ENCODE measurements at places on chromosomes 1 and 21.

GRCh38 chr1:229105109-229105508 lies 165.8 kb upstream of the RAB4A start:
- no peak for DNase-seq

DNA sequence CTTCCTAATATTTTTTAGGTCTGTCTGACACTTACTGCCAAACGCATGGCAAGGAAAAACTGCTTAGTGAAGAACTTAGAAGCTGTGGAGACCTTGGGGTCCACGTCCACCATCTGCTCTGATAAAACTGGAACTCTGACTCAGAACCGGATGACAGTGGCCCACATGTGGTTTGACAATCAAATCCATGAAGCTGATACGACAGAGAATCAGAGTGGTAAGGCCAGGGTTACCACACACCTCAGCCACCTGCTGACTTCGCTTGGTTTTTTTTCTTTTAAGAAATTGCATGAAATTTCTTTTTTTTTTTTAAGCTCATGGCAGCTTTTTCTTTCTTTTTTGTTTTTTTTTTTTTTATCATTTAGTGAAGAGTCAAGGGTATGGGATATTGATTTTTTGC lies 17.2 kb downstream of the ATP1A1 start:
- no peak for DNase-seq

- DNase-seq = no peak
These were observed 9.3 kb upstream of the DCAF6 start for GRCh38 chr1:167927046-167927754.

DNA sequence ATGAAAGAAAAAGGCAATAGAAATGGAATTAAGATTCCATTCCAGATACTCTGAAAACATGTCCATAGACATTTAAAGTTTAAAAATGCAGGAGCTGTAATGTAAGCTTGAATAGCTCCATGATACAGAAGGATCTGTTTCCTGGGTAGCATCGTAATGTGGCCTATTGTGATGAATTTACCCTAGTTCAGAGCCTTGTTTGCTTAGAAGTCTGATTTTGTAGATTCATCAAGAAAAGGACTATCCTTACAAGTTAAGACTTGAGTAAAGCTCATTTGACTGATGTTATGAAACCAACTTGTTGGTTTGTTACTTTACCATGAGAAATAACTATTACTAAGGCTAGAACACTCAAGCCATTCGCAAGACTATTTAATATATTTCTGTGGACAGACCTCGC lies 55.5 kb downstream of the KIF1B start:
- DNase-seq = no peak

- peak; percentile 97 for DNase-seq
These were observed 302.7 kb downstream of the DUSP10 start for GRCh38 chr1:221439008-221439746.

Data from lung microvascular endothelial cell (primary cell).